ENCODE measurements at places on chromosomes 7 and 10.

- no peak for DNase-seq
Observed at GRCh38 chr10:7107285-7107684, 303.5 kb downstream of the SFMBT2 start.

DNA sequence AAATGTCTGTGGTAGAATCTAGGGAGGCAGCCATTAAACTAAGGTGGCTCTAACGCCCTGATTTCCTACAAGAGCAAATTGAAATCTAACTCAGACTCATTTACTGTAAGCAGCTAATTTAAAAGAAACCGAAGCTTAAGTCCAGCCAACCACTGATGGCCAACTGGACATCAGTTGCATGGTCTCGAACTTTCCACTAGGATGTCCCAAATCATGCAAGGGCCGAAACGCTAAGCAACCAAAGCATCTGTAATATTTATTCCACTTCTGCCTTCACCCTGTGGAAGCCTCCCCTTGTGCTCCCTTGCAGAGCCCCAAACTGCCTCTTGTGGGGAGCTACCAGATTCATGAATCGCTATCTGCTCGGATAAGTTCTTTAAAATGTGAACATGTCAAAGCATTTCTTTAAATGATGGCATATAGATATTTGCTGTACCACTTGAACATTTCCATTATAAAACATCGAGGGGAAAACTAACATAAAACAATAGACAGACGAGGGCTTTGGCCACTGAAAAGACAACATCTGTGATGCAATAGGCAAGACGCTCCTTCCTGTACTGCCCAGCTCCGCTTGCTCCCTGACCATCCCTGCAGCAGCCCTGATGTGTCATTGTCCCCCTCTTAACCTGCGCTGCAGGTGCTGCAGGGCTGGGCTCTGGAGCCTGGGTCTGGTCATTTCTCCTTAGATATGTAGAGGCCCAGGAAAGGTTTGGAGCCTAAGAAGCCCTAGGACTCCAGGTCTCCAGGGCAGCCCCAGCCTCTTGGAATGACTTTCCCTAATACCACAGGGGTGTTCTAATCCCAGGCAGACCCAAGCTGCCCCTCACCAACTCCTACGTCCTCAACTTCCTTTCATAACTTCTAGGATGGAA is 2.9 kb upstream of the RBP3 start:
- no peak for DNase-seq

DNA sequence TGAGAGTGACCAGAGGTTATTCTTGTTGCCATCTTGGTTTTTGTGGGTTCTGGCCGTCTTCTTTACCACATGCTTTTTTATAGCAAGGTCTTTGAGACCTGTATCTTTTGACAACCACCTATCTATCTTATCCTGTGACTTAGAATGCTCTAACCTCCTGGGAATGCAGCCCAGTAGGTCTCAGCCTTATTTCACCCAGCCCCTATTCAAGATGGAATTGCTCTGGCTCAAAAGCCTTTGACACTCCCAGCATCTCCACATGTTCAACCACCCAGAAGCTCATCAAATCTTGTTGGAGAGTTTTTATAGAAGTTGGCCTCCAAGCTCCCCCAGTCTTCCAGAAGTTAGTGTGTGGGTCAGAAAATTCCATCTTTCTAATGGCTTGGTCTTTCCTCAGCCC is 464.3 kb upstream of the NRP1 start:
- DNase-seq: no peak

DNA sequence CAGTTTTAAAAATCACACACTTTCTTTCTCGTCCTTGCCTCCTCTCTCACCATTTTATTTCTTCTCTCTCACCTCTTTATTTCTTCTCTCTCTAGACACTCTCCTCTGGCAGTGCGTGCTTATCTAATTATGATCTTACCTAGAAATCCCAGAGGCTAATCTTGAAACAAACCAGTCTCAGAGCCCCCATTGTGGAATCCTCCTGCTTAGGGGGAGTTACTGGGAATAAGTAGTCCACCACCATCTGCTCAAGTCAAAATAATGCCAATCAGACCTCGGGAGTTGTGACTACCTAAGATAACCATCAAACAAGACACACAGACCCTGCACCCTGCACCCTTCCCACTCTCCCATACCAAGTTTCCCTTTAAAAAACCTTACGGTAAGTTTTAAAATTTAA is 256.9 kb downstream of the POM121L12 start:
- no peak for DNase-seq

DNA sequence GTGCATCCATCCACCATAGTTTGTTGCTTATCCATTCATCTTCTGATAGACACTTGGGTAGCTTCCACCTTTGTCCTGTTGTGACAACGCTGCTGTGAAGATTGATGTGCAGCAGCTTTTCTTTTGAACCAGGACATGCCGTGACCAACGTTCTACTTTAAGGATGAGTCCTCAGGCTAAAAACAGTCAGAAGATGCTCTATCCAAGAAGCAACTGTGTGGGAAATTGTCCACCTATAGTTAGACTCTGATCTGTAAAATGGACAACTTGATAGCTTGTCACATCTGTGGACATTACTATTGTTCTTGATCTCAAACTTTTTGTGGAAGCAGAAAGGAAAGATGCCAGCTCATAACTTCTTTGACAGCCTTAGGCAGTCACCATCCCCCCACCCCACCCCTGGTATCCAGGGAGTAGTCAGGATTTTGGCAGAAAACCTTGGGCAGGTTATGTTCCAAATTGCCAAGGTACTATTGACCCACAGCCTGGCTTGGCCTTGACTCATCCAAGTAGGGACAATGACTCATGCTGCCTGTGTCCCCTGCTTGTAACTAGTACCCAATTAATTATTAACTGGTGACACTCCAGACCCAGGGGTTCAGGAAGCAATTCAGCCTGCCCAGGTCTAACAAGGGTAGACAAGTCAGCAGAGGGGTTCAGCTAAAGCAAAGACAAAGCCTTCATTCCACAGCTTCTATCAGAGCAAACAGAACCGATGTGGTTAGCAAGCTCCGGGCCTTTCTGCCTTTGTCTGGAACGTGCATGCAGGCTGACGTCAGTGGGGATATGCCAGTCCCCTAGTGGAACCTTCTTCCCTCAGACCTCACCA is 99.6 kb upstream of the ANLN start:
- DNase-seq: no peak

DNA sequence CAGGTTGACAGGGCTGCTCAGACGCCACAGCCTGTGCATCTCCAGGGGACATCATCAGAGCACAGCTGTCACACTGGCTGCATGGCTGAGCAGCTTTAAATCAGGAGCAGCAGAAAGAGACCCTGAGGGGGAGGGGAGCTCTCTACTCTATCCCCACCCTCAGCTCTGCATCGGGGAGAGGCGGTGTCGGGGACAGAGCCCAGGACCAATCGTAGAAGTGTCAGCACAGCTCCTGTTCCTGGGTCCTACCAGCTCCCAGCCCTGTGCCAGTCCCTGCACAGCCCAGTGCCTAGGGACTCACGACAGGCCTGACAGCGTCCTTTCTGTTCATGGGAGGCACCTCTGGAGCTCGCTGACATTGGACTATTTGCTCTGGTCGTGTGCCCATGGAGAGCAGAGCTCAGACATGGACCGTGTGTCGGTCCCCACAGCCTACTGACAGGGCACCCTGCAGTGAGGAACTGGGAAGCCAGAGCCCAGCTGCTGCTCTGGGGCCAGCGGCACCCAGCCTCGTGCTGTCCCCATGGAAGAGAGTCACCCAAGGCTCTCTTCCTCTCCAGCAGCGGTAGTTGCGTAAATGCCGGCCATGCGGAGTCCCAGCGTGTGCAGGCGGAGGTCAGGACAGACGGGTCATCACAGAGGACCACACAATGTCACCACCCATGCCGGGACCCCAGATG is 20.4 kb upstream of the ANTXRL start:
- no peak for DNase-seq

GRCh38 chr10:84429926-84430520 is 101.6 kb downstream of the CCSER2 start:
- DNase-seq: peak; percentile 31

GRCh38 chr10:63703740-63704345 is 182.6 kb downstream of the REEP3 start:
- DNase-seq: no peak

DNA sequence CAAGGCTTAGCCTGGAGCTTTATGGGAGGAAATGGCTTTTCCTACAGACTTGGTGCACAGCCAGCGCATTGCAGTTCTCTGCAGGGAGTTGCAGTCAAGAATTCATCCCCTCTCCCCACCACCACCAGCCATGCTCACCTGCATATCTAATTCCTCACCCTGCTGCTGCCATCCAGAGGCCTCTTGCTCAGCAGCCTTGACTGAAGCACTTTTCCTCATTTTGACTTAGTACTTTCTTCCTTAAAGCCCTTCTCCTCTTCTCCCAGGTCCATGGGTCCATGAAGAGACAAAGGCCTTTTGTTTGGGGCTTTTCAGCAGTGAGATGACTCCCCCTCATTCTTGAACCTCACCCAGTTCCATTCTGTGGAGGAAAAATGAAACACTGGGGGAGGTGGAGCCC is 39.7 kb upstream of the GPR141 start:
- no peak for DNase-seq

GRCh38 chr7:142440906-142441411 is 183.1 kb upstream of the PRSS58 start:
- DNase-seq: no peak

- no peak for DNase-seq
Observed at GRCh38 chr10:77633376-77633775, 4.2 kb downstream of the KCNMA1 start.

GRCh38 chr7:155792315-155792960 is 19.8 kb downstream of the SHH start:
- no peak for DNase-seq

GRCh38 chr10:101161494-101162299 is 30.6 kb downstream of the TLX1 start:
- DNase-seq: peak; percentile 50

GRCh38 chr10:124727361-124727960 is 16.7 kb downstream of the FAM53B start:
- DNase-seq: no peak

- no peak for DNase-seq
Observed at GRCh38 chr10:86648704-86649427, 5.5 kb upstream of the OPN4 start.

- DNase-seq: no peak
Observed at GRCh38 chr7:23129036-23129435, 23.5 kb downstream of the KLHL7 start.

DNA sequence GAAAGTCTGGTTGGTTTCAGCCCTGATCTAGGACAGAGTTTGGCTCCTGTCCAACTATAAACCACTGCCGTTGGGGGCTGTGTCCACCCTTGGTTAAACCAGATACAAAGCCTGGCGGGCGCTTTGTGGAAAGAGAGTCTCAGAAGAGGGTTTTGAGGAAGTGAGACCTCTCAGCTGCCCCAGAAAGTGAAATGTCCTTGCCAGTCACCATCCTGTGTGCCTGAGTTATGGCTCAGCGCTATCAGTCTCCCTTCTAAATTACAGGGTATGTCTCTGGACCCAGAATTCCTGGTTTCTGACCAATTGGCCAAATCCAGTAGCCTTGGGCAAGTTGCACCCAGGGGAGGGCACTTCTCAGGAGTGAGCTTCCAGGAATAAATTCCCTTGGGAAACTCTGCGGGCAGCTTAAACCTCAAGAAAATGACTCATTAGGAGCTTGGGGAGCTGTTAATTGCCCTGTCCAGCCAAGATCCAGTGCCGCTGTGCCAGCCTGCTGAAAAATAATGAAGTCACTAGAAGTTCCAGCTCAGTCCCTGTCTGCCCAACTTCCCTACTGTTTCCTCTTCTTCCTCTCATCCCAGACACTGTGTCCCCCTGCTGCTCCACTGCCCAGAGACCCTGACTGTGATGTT is 66.7 kb upstream of the PDZD8 start:
- no peak for DNase-seq

GRCh38 chr7:89165421-89165820 is 369.9 kb upstream of the TEX47 start:
- no peak for DNase-seq

GRCh38 chr10:34213193-34213804 is 601.8 kb downstream of the PARD3 start:
- no peak for DNase-seq

GRCh38 chr10:84510121-84510520 is 181.7 kb downstream of the CCSER2 start:
- DNase-seq: no peak

- no peak for DNase-seq
Observed at GRCh38 chr10:133537546-133538545, 10.7 kb downstream of the CYP2E1 start.

- DNase-seq: no peak
Observed at GRCh38 chr7:110804501-110804900, 286.4 kb upstream of the LRRN3 start.

Data from stimulated activated CD8-positive, alpha-beta memory T cell treated with anti-CD3 and anti-CD28 coated beads, Interleukin-4, amount 100 ng/mL, for 1 hour (primary cell).